ENCODE measurements at places on chromosomes 6 and 20. TPM values are rescaled to one million over a fixed set of nuclear protein-coding genes. Genes with fewer than 3 reads are reported as not detected.

Gene CEP162
- total RNA-seq: 12.2 TPM

Gene CD40
- 0.62 TPM for total RNA-seq

Gene FOXS1
- 0.99 TPM for total RNA-seq

Gene BAK1
- total RNA-seq: 27.3 TPM

Gene PROCR
- 3.5 TPM for total RNA-seq

Gene HS3ST5
- 0.62 TPM for total RNA-seq

DNA sequence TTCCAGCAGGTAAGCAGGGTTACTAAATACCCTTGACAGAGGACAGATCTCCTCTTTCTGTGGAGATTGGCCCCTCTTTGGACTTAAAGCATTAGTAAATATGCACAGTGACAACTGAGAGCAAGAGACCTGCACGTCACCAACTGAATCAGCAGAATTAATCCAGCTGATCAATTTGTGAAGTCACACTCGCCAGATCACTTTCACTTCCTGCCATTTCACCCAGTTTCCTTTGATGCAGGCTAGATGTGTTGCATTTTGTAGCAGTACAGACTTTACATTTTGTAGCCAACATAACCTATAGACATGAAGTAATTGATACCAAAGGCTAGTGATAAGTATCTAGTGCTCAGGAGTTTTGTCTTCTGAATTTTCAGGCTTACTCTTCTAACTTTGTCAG is 11.9 kb downstream of the SYNE1 start:
- DNase-seq: no peak

- DNase-seq: no peak
Measured at GRCh38 chr6:8432614-8433013, 2.7 kb downstream of the SLC35B3 start.

DNA sequence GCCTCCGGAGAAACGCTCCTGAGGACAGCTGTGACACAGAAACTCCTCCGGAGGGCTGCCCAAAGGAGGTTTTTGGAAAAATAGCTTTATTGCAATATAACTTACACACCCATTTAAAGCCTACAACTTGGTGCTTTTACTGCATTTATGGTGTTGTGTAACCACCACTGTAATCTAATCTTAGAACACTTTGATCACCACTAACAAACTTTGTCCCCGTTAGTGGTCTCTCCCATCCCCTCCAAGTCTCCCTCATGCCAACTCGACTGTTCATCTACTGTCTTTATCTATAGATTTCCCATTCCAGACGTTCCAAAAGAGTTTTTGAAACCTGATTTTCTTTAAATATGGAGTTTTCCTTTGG is 62.8 kb downstream of the SYNJ2 start:
- DNase-seq: no peak

- DNase-seq: peak; percentile 95
Measured at GRCh38 chr6:42010185-42010891, 40.0 kb upstream of the TAF8 start.

DNA sequence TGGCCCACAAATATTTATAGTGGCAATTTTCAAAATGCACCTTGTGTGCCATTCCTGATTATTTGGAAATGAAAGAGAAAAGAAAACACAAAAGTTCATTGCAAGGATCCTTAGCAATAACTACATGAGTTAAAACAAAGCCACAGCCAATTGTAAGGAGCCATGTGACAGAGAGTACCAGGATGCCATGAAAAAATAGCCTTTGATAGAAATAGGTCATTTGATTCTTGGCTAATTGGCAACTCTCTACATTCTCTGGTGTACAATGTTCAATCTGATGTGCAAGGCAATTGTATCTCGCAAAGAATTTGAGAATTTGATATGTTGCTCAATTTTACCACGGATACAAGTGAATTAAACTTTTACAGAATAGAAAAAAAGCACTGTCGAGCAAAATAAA is 9.6 kb downstream of the HLA-A start:
- no peak for DNase-seq

DNA sequence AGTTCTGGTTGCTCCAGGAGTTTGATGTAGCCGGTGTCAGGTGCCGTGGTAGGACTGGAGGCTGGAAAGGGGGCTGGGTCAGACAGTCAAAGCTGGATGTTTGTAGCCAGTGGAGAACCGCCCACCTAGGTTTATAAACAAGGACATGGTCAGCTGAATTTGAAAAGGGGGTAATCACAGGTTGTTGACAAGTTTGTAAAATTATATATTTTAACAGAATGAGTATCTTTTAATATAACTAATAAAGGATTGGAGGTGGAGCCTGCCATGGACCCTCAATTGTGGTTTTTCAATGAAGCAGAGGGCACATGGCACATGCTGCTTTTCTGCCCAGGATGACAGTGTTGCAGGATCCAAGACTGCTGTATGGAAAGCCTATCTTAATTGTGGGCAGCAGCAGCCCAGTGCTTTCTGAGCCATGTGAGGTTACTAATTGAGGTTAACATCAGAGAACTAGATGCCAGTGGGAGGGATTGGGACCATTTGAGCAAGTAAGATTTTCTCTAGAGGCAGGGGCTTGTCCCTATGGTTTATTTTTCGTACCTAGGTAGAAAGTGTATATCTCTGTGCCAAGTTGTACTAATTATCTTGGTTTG is 9.7 kb downstream of the HECA start:
- DNase-seq: peak; percentile 20

GRCh38 chr20:63573647-63574131 is 350 bp downstream of the HELZ2 start:
- DNase-seq: no peak

- DNase-seq: no peak
Measured at GRCh38 chr6:74369556-74369993, 673.6 kb downstream of the CD109 start.

DNA sequence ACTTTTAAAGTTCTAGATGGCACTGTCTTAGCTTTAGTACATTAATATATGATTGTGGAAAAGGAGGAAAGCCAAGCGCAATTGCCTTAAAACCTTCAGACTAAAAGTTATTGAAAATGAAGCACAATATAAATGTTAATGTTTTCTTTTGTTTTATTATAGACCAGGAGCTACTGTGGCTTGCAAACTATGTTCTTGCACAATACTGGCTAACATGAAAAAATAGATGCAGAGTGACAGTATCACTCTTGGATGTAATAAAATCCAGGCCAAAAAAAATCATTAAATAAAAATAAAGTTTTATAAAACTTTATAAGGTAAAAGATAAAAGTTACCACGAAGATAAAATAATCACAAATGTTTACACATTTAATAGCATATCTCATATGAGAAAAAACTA is 18.3 kb upstream of the PLN start:
- no peak for DNase-seq

- no peak for DNase-seq
Measured at GRCh38 chr6:100833972-100834574, 47.1 kb downstream of the ASCC3 start.

DNA sequence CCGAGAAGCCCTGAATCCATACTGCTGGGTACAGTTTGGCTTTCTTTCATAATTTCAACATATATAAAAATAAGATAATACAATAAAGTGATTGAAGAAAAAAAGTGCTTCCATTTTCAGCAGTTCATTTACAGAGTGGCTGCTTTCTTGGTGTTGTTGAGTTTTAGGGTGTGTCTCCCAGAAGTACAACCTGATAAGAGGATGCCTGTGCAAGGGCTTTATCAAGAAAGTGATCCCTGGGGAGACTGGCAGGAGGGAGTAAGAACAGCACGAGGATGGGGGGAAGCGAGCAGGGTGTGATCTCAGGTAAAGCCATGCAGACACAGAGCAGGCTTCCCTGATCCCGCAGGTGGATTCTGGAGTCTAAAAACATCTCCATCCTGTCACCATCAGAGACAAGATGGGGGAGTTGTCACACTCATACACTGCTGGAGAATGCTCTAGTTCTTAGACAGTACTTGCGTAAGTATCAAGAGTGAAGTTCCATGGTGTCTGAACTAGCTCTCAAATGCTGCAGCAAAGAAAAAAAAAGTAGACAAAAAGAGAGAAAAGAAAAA is 395.9 kb downstream of the CDH26 start:
- no peak for DNase-seq

DNA sequence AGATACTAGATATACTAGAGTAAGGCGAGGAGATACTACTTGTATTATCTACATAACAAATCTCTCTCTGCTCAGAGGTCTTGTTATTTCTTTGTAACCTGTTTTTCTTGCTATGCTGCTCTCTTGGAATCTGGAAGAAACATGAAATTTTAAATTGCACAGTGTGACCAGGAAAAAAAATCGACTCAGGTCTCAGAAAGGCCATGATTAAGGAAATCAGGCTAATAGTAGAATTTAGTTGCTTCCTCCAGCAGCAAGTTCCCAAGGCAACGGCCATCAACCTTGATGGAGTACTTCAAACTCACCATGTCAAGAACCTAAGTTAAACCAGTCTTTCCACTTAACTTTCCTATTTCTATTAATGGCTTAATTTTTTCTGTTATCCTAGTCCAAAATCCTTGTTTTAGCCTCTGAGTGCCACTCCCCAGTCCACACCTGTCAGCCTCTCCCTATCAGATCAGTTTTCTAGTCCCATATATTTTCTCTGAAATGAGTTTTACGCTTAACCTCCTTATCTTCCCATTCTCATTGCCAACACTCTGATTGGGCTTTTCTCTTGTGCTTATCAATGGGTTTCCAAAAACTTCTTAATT is 87.7 kb upstream of the BEND3 start:
- DNase-seq: no peak

DNA sequence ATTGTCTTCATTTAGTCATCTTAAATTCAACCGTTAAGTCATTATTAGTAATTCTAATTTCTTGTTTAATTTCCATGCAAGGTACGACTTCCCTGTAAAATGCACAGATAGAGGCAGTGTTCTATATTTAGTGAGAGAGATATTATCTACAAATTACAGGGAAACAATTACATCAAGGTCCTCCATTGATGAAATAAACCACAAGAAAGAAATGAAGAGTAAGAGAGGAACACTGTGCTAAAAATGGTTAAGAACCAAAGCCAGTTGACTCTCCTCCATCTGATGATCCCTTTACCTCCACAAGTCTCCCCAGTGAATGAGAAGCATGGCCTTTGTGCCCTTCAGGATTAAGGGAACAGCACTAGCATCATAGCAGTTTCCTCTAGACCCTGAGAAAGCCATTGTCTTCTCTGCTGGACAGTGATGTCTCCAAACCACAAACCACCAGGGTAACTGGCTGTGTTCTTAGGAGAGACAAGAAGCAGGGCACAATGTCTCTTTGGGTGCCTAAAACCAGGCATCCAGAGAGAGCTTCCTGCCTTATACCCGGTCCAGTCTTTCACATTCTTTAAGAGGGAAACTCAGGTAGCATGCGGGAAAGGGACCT is 38.1 kb downstream of the IRF4 start:
- peak; percentile 32 for DNase-seq
